ENCODE measurements at places on chromosomes 6 and 20. TPM values are rescaled to one million over a fixed set of nuclear protein-coding genes. Genes with fewer than 3 reads are reported as not detected.

SLC16A10 gene
- total RNA-seq: 14.9 TPM

DEFB127 gene
- not detected for total RNA-seq

TP53TG5 gene
- total RNA-seq: 0.85 TPM

NOX3 gene
- 0.09 TPM for total RNA-seq

PKHD1 gene
- 0.09 TPM for total RNA-seq

KCNG1 gene
- total RNA-seq: 34.6 TPM

HEBP2 gene
- total RNA-seq: 31.9 TPM

BTNL2 gene
- total RNA-seq: not detected

DSTN gene
- total RNA-seq: 145 TPM

FYN gene
- total RNA-seq: 63.9 TPM

DNA sequence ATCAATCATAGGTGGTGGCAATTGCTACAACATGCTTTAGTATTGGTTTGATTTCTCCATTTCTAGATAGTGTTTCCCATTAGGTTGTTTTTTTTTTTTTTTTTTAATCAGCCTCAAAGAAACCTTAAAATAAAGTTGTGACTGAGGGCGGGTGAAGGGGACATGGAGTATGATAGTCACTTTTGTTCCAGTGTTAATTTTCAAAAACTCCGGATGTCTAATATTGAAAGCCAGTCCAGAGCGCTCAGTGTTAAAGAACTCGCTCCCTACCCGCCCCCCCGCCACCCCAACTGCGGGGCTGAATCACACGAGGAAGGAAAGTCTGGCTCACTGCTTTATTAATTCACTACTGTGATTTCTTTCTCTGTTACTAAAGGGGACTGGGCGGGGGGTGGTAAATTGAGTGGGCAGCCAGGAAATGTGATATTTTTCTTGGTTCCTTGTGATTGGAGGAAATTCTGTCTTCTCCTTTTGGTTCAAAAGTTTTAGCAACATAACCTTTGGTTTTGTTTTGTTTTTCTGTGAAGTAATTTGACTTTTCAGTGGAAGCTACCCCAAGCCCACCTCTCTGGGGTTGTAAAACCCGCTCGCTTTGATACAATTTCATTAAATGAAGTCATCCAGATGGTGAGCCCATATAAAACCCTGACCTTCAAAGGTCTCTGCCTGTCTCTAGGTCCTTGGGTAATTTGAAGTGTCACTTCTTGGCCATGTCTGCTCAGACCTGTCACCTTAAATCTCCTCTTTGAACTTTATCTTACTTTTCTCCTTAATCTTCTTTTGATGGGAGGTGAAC lies 38.0 kb downstream of the TNFAIP3 start:
- DNase-seq: no peak

DNA sequence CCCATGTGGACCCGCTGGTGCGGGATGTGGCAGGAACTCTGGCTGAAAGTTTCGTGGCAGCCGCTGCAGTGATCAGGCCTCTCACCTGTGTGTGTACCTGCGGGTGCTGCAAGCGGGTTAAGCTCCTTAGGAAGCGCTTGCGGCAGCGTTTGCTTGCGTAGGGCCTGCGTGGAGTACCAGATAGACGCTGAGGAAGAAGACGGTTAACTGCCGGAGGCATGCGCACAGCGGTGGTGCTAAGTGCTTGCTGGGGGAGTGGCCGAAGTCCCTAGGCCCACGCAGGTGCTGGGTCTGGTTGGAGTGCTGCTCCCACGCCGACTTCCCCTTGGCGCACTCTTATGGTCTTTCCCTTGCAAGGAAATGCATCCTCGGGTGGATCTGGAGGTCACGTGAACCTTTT lies 23.0 kb downstream of the ZSCAN31 start:
- DNase-seq: peak; percentile 17

GRCh38 chr6:12955956-12956355 lies 239.4 kb downstream of the PHACTR1 start:
- DNase-seq: peak; percentile 28

DNA sequence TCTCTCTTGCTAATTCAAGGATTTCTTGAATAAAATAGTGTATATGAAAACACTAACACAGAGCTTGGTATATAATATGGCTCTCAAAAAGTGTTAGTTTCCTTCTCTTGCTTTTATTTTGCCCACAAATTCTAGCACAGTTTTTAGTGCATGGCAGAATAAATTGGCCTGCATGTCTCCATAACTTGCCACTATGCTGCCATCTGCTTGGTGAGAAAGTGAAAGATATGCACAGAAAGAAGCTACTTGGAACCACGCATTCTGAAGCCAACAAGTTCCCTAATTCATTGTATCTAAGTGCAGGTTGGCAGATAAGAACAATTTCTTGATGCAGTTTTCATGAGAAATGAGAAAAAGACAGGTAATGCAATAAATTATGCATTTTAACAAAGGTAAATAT lies 101.2 kb downstream of the EPHA7 start:
- no peak for DNase-seq

GRCh38 chr20:31572042-31572700 lies 32.9 kb upstream of the ID1 start:
- DNase-seq: no peak

- no peak for DNase-seq
These were observed 303.0 kb downstream of the PAX1 start for GRCh38 chr20:22008456-22008855.

- no peak for DNase-seq
These were observed 101.1 kb upstream of the RREB1 start for GRCh38 chr6:7006515-7007191.

DNA sequence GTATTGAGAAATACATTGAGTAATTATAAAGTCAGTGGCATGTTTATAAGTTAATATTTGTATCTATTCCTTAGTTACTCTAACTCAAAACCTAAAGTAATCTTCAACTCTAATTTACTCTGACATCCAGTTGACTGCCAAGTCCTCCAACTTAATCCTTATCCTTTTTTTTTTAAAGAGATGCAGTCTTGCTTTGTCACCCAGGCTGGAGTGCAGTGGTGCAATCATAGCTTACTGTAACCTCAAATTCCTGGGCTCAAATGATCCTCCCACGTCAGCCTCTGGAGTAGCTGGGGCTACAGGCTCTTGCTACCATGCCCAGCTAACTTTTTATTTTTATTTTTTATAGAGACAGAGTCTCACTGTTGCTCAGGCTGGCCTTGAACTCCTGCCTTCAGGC lies 24.4 kb downstream of the PTPN1 start:
- DNase-seq: no peak

DNA sequence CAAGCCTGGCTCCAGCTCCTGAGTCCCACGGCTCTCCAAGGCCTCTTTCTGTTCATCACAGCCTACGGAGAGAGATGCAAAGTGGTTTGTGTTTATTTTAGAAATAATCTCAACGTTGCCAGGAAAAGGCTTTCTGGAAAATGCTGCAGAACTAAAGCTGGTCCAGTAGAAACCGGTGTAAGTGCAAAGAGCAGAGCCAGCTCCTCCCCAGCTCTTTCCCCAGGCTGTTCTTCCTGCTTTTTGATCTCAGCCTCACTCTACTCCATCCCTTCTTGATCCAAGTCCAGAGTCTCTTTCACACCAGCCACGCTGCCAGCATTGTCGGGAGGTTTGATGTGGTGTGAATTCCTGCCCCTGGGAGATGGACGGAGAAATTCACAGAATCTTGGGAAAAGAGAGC lies 69.8 kb downstream of the TMEM170B start:
- no peak for DNase-seq

GRCh38 chr20:46190478-46191167 lies 72.5 kb downstream of the CD40 start:
- no peak for DNase-seq

DNA sequence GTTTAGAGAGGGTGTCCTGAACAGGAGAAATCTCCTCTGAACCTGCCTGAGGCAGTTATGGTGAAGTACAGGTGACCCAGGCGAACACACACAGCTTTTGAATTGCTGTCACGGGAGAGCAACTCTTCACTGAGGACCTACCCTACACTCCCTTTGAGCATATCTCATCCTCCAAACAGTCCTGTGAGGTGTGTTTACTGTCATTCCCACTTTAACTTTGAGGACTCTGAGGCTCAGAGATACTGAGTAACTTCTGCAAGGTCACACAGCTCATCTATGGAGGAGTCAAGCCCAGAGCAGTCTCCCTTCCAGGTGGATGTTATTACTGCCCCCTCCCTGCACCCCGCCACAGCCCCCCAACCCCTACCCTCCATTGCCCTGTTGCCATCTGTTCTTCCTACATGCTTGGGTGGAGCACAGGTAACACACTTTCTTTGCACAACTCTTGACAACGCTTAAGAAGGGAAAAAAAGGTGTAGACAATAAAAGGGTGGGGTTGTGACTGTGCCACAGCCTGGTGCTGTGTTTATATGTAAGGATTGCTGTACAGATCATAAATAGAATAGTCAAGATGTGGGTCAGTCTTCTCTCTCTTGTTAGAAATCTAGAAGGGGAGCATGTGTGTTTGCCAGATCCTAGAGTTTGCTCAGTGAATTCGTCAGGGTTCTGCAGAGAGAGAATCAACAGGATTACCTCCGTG lies 4.3 kb upstream of the TRAF3IP2 start:
- DNase-seq: no peak

DNA sequence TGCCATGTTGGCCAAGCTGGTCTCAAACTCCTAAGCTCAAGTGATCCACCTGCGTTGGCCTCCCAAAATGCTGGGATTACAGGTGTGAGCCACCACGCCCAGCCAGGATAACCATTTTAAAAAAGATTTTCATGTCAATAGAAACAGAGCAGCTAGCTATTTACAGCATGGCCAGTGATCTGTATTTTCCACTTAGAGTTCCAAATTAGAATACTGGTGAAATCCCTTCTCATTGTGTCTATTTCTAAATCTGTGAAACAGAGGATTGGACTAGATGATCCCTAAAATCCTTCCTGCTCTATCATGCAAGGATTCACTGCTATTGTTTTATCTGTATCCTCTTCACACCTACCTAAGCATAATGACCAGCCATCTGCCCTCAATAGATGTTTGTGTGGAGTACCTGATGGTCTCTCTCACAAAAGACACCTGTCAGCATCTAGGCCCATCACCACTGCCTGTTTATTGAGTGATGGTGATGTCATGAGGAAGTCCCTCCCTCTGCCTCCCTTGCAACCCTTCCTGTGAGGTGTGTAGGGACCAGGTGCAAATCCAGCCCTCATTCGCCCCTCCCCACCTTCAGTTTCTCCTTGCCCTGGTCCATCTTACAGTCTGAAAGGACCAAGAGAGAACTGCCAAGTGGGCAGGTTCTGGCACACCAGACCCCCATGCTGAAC lies 26.5 kb upstream of the SMIM29 start:
- DNase-seq: no peak

GRCh38 chr6:129994410-129994809 lies 24.0 kb upstream of the L3MBTL3 start:
- DNase-seq: no peak

- no peak for DNase-seq
These were observed 197.0 kb downstream of the SIM1 start for GRCh38 chr6:100267721-100268123.

GRCh38 chr20:33490023-33490933 lies at the start of gene CBFA2T2:
Gene CBFA2T2, plus strand, starts transcription at chr20:33490096. Its CDS starts 172 bp downstream, at chr20:33490268.
- DNase-seq: no peak
